ENCODE measurements at places on chromosomes 3 and 15. TPM values are rescaled to one million over a fixed set of nuclear protein-coding genes. Genes with fewer than 3 reads are reported as not detected.

Gene DNAH12
- 0.85 TPM for total RNA-seq

Gene KCTD6
- 11.9 TPM for total RNA-seq

Gene VIPR1
- 5.4 TPM for total RNA-seq

Gene ZBTB47
- total RNA-seq: 20.5 TPM

Gene FAM131A
- total RNA-seq: 15.8 TPM

Gene TBCCD1
- 19.5 TPM for total RNA-seq

Gene NUP210
- 3.0 TPM for total RNA-seq

Gene GOLGA6L4
- 8.3 TPM for total RNA-seq

All from endothelial cell (in vitro differentiated cells).